ENCODE measurements at places on chromosomes 5 and 9.

GRCh38 chr9:127370672-127371648 is 26.0 kb upstream of the SLC2A8 start:
- DNase-seq: no peak

- no peak for DNase-seq
Observed at GRCh38 chr5:138986186-138986800, 111.2 kb upstream of the LRRTM2 start.

GRCh38 chr5:72658761-72659540 is 151.7 kb upstream of the ZNF366 start:
- DNase-seq: no peak

GRCh38 chr9:70816316-70816715 is 305.1 kb downstream of the TRPM3 start:
- DNase-seq: no peak

- DNase-seq: no peak
Observed at GRCh38 chr5:133276171-133276570, 224.4 kb downstream of the HSPA4 start.

DNA sequence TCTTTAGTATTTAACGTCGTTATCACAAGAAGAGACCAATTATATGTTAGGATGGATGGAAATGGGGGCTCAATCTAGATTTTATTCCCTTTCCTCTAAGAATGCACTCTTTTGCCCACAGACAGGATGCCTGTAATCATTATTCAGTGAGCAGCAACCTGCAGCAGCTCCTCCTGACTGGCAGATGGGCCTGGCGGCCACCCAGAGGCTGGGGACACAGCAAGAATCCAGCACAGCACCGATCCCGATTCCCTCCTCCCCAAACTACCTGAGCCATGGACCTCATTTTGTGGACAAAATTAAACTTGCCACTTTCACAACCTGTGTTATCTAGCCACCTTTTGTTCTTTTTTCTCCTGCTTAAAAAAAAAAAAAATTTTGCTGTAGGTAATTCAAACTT is 101.0 kb downstream of the USP20 start:
- no peak for DNase-seq

DNA sequence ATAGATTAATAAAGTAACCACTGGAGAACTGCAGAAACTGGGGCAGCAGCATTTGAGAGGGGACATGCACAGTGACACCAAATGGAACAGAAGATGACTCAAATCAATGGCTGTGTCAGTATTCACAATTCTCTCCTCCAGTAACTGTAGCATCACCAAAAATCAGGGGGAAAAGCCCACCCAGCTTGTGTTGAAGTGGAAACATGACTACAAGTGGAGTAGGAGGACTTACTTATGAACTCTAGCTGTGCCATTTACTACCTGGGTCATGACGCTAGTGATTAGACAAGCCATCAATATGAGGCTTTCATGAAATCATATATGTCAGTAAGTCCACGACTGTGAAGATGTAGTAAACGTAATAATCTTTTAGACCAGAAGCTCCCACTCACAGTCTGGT is 199.8 kb upstream of the PTGER4 start:
- DNase-seq: no peak

GRCh38 chr9:134724912-134725604 is 83.5 kb downstream of the COL5A1 start:
- DNase-seq: no peak

- no peak for DNase-seq
Observed at GRCh38 chr5:57937025-57937424, 454.4 kb upstream of the ACTBL2 start.

- DNase-seq: no peak
Observed at GRCh38 chr5:133950821-133951612, 17.4 kb downstream of the C5orf15 start.

DNA sequence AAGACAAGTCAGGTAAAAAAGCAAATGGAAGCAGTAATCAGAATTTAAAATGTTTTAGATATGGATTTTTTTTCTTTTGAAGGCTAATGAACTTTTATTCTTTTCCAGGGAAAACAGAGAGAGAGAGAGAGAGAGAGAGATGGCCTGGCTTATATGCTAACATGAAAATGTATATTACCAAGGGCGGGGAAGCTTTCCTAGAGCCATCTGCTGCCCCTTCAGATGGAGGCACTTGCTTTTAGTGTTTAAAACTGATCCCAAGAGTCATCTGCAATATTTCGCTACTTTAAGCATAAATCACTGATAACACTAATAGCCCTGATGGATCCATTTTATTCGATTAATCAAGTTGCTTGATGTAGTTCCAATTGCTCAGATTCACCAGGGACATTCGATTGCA is 186.1 kb upstream of the ADAMTS16 start:
- DNase-seq: no peak

DNA sequence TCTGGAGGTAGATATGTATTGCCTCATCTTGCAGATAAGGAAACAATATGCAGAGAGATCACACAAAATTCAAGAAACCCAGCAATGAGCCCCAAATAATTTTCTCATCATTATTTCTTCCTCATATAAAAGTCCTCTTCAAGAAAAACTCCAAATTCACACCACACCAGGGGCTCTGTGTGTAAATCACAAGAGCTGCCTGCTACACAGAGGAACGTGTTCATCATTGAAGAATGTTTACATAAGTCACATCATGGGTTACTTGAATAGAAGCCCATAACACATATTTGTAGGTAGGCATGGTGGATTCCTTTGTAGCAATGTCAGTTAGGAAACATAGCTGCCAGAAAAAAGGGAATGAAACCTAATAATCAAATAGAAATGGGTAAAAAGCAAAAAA is 308.1 kb upstream of the TLE4 start:
- DNase-seq: no peak

- DNase-seq: no peak
Observed at GRCh38 chr5:151023651-151024050, 3.3 kb downstream of the GPX3 start.

DNA sequence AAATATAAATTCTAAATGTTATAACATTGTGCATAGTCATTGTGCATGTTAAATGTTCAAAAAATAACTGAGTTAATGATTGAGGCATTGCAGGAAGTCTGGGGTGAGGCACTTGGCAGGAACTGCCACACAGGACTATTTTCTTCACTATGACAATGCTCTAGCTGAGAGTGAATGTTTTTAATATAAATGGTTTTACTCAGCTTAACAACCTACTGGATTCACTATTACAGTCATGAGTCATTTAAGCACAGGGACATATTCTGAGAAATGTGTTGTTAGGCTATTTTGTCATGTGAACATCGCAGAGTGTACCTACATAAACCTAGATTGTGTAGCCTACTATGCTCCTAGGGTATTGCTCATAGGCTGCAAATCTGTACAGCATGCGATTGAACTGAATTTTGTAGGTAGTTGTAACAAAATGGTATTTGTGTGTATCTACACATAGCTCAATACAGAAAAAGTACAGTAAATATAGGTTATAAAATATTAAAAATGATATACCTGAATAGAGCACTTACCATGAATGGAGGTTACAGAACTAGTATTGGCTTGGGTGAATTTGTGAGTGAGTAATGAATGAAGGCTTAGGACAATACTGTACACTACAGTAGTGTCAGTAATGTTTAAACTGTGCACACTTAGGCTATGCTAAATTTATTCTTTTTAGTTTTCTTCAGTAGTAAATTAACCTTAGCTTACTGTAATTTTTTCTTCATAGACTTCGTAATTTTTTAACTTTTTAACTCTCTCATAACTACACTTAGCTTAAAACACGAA is 346.1 kb upstream of the PTGER4 start:
- no peak for DNase-seq

GRCh38 chr5:163586531-163586956 is 81.1 kb downstream of the MAT2B start:
- no peak for DNase-seq

GRCh38 chr9:128161215-128161902 is 1.3 kb downstream of the BBLN start:
- DNase-seq: no peak

- no peak for DNase-seq
Observed at GRCh38 chr9:90033028-90033650, 428.3 kb downstream of the GADD45G start.

DNA sequence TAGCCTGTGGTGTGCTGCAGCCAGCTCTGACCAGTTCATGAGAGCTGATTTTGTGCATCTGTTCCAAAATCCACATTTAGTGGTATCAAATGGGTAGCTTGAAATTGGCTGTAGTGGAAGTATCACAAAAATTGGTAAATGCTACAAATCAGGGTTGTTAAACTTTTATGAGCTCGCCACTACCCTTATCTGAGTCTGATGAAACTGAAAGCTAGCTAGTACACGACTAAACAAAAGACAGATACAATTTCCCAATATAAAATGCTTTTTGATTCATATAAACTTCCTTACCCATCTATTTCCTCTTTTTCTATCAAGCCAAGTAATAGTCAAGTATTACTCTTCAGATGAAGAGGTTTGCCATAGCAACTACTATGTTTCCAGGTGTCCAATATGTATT is 392.0 kb downstream of the TMEM161B start:
- DNase-seq: no peak

DNA sequence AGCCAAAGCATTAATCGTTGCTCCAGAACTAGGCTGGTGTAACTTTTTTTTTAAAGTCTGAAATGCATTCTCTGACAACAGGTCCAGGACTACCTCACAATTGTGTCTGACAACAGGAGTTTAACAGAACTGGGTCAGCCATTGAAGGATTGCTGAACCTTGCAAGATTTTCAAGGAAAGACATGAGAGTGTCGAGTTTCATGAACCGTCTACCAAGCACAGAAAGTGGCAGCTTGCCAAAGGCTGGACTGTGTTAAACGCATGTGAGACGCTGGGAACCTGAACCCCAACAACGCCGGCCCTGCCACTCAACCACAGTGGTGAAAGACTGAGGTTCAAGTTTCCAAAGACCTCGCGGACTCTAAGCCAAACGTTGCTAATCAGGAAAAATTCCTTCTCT is 79.1 kb downstream of the LHFPL2 start:
- DNase-seq: no peak

DNA sequence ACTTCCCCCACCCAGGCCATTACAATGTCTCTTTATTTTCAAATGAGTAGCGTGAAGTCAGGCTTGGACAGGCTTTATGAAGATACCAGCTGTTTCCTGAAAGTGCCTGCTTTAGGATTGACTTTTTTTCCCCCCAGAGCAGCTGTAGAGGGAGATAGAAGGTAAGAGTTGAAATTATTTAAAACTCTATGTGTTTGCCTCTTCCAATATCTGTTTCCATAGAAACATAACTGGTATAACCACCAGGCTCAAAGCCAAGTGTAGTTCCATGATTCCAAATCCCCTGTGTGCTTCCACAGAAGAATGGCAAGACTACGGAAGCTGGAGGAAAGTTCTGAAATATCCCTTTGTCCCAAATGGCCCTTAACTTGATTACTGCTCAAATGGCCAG is 87.4 kb upstream of the TBC1D2 start:
- DNase-seq: no peak

GRCh38 chr9:82604947-82605656 is 457.8 kb downstream of the RASEF start:
- no peak for DNase-seq

GRCh38 chr9:16879416-16879815 is 8.9 kb upstream of the BNC2 start:
- DNase-seq: no peak

- no peak for DNase-seq
Observed at GRCh38 chr5:167317884-167318283, 973.6 kb upstream of the WWC1 start.
